Hematopoietic multipotent progenitor cell treated with erythropoietin and hydrocortisone succinate and interleukin-3 and kit ligand, for 4 days (in vitro differentiated cells): ENCODE measurements at places on chromosomes 2 and 18.

DNA sequence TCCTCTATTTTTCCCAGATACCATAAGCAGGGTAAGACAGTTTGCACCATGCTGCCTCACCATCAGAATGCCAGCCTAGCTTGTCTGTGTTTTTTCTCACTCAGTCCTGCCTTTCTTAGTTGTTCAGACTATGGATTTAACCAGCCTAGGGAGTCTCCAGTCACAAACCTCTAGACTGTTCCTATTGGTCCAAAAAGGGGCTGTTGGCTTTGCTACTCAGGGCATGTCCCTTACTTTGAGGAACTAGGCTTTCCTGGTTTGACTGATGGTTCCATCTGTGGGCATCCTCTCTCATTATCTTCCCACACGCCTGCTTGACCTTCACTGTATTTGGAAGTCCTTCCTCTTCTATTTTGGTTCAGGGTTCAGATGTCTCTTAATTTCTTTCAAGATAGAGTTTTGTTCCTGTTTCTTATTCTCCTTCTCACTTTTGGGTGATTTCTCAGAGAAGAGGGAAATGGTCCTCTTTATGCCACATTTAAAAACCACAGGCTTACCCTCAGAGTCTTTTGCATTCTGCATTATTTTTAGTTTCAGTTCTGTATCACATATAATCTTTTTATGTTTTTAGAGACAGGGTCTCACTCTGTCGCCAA, 31.3 kb upstream of the TMEM131 start:
- DNase-seq, result peak; percentile 75

GRCh38 chr18:61096226-61096625, 237.0 kb upstream of the CDH20 start:
- DNase-seq, result no peak

- peak; percentile 58 for DNase-seq
These were observed 137.7 kb upstream of the HAAO start for GRCh38 chr2:42930025-42930581.

DNA sequence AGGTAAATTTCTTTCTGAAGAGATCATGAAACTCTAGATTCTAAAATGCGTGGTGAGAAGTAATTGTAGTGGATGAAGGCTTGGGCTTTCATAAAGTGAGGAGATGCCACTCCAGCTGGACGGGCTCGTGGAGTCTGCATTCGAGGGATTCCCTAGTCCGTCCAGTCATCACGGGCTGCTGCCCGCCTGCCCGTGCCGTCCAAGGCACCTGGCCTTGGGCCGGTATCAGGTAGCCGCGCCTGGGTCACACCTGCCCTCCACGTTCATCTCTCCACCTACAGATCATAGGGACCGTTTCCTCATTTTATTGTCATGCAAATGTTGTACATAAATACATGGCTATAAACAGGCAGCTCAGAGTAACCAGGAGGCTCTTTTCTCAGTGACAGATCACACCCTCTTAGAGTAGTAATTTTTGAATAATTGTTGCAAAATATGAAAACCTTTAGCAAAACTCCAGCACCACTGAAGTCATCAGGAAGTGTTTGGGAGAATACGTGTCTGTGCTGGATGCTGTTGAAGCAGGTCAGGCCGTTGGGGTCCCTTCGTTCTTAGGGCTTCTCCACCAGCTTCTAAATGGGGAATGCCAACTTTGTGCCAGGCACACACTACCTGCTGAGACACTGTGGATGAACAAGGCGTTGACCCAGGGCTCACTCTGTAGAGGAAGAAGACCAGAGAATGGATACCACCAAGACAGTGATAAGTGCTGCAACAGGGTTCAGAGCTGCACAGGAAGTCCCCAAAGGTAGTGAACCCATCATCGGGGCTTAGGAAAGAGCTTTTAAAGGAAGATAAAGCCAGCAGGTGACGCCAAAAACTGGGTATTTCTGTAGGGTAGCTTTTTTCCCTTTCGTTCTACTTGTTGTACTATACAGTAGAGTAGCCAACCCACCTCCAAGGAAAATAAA, 112.5 kb downstream of the FAM210A start:
- DNase-seq, result no peak

- no peak for DNase-seq
These were observed 345.7 kb downstream of the DYSF start for GRCh38 chr2:71799013-71799575.

- DNase-seq, result no peak
These were observed 51.8 kb downstream of the TCF7L1 start for GRCh38 chr2:85184990-85185389.

GRCh38 chr2:76429374-76429773, 718.7 kb upstream of the GCFC2 start:
- DNase-seq, result no peak
